ENCODE measurements at places on chromosomes 12 and 14.

- no peak for DNase-seq
Measured at GRCh38 chr12:87676731-87677130, 352.5 kb downstream of the C12orf50 start.

DNA sequence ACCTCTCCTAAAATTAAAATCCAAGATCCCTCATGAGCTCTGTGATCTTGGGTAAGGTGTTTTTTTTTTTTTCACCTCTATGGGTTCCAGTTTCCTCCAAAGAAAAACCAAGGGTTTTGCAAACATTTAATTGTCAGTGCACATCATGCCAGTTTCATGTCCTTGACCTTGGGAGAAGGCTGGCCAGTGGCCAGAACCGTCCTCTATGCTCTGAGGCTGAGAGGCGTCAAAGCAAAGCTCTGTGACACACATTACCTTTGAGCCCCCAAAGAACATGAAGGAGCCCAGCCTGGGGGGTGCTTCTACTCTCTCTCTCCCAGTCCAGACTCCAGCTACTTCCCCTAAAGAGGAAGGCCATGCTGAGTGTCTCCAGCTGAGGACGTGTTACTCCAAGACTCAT, 145.5 kb upstream of the TMEM132C start:
- DNase-seq = no peak

DNA sequence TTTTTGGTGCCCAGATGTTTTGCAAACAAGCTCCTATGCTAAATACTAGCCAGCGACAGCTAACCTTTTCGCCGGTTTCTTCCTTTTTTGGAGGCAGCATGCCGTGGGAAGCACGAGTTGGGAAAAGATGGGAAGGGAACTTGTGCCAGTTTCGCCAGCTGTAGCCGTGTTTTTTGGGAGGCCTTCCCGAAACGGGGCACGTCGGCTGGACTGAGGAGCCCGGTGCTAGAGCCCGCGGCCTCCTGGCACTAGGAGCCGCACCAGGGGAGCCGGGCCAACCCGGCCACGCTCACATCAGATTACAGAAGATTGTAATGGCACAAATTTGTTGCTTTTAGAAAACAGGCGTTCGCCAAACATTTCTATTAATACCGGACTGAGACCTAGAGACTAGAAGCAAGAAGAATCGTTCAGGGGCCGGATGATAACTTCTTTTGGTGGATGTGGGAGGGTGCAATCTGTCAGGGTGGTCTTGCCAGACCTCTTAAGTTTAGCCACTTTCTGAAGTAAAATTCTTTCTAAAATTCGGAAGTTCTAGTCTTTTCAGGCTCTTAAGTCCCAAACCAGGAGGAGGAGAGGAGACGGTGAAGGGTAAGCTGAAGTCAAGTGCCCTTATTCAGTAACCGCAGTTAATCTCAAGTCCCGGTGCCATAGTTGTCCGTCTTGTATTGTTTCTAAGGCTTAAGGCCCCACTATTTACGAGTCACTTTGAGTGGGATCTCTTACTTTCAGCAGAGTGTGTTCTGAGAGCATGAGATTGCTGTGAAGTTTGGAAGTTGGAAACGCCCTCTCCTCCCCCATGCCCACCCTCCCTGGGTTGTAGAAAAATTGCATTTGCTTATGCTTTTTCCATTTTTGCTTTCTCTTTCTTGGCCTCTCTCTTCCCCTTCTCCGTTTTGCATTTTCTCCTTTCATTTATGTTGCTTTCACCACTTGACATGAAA, 1.3 kb downstream of the RASSF3 start:
- no peak for DNase-seq

- DNase-seq = no peak
Measured at GRCh38 chr12:1828856-1829255, 8.5 kb downstream of the LRTM2 start.

- no peak for DNase-seq
Measured at GRCh38 chr12:24049728-24050127, 100.3 kb upstream of the SOX5 start.

- DNase-seq = no peak
Measured at GRCh38 chr12:66354291-66354690, 52.0 kb downstream of the HELB start.

GRCh38 chr14:43539210-43539609, 967.9 kb downstream of the FSCB start:
- no peak for DNase-seq

GRCh38 chr12:114512351-114512750, 106.4 kb upstream of the TBX5 start:
- DNase-seq = no peak

- DNase-seq = no peak
Measured at GRCh38 chr12:27732281-27732680, 21.6 kb downstream of the MRPS35 start.

GRCh38 chr12:57476162-57476992, 3.3 kb downstream of the ARHGAP9 start:
- peak; percentile 45 for DNase-seq

- no peak for DNase-seq
Measured at GRCh38 chr12:101564912-101565311, 29.9 kb upstream of the MYBPC1 start.

DNA sequence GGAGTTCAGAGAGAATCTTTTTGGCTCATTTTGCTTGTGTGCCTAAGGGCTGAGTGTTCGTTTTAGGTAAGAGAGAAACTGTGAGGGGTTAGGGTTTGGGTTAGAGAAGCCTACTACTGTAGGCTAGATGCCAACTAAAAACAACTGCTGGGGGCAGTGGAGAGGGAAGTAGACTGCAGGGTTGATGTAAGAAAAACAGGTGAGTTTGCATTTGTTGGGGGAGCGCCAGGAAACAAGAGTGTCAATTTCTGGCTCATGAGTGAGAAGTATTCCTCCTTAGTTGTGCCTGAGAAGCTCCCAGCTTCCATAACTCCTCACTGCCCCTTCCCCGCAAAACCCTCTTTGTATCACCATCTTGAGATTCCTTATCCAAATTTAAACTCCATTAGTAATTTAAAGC, 92.3 kb downstream of the DERA start:
- no peak for DNase-seq

DNA sequence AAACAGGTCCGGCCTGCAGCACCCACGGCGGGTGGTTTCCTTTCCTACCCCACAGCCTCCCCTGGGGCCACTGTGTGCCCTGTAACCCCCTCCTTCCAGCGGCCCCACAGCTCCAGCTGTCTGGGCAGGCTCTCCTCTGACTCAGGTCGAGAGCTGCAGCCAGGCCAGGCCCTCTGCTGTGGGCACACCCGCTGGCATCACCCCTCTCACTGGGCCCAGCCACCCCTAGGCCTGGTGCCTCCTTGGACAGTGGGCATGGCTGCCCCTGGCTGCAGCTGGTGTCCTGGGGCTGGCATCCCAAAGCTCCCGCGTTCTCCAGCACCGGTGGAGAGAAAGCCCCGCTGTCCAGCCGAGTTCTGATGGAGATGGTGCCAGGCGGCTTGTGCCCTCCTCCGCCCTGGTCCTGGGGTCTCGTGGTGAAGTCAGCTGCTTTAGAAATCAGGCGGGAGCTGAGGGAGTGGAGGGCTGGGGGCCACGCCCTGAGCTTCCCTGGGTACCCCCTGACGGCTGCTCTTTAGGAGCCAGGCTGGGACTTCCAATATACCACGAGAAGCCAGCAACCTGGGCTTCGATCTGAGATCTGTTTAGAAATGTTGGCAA, 114.9 kb downstream of the KIF26A start:
- no peak for DNase-seq

DNA sequence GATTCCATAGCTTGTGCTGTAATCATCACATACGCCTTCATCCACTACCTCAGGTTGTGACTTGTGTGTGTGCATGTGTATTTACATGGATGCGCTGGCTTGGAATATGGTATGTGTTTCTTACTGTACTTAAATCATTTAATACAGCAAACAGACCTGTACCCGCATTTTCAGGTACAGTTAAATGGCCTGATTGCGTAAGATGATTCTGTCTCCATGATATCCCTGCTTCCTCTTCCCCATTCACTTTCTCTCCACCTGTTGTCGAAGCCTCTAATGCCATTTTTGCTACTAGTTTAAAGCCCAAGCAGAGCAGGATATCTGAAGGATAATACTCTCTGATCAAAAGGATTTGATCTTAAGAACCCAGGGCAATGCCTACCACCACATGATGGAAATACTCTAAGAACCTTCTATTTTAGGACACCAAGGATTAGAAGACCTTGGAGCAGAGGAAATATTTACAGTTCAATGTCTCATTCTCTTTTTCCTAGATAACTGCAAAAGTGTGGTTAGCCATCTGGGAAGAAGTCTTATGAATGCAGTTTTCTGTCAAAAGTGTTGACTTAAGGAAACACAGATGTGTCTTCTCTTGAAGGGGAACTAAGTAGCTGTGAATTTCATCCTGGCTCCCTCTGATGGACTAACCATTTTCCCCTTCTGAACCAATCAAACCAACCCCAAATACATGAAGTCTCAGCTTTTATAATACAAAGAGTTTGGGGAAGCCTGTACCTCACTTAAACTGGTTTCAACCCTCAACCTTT, 78.7 kb downstream of the HELB start:
- no peak for DNase-seq

- no peak for DNase-seq
Measured at GRCh38 chr12:81872400-81872799, 113.2 kb upstream of the PPFIA2 start.

DNA sequence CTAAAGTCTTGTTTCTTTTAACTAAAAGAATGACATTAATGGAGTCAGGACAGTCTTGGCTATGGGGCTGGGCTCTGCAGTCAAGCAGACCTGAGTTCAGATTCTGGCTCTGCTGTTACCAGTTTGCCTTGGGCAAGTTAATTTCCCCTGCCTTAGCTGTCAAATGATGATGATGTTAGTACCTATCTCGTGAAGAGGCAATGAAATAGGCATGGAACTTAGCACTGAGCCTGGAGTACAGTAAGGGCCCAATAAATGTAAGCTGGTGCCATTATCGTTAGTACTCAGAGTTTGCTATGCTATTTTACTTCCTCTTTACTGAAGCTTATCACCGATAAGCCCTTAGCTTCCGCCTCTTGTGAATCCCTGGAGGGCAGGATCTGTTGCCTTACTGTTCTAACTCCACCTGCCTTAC, 8.5 kb downstream of the FBXW8 start:
- no peak for DNase-seq

- no peak for DNase-seq
Measured at GRCh38 chr14:21070610-21071224, 613 bp downstream of the ARHGEF40 start.

DNA sequence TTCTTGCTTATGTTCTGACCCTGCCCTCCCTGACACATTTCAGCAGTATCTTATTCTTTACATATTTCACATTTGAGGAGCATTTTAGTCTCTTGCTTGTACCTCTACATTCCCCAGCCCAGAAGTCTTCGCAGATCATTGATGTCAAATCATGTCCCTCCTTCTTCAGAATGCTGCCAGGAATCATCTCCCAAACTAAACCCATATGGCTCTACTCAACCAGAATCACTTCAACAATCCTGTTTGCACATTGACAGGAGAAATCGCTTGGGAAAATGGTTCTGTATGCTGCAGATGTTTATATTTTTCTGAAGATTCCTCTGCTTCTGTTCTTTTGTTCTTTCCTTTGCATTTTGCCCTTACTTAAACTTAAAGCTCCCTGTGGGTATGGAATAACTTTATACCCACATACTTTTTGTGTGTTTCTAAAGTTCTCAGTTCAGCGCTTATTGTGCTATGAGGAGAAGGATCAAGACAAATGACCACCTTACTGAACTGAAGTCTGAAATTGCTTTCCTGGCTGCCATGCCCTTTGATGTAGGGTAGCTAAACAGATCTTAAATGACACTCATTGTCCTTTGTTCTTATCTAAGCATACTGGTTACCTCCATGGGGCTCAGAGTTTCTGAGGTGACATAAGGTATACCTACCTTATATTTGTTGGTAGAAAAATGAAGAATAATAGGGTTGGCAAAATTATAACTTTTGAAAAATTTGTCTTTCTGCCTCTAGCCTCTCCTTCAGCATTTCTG, 134.6 kb downstream of the SLC25A21 start:
- DNase-seq = no peak

DNA sequence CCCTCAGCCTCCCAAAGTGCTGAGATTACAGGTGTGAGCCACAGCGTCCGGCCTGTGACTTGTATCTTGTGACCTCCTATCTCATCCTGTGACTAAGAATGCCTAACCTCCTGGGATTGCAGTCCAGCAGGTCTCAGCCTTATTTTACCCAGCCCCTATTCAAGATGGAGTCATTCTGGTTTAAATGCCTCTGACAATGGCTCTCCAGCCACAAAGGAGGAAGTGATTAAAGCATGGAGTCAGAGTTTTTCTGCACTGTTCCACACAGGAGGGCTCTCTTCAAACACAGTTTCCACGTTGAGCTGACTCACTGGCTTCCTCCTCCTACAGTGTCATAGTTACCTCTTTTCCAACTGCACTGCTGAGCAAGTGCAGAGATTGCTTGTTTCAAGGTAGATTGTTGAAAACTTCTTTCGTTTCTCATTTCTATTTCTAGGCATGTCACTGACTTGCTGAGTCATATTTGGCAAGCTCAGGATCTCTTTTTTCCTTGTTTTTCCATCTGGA, 383.8 kb downstream of the PCNX1 start:
- peak; percentile 19 for DNase-seq

DNA sequence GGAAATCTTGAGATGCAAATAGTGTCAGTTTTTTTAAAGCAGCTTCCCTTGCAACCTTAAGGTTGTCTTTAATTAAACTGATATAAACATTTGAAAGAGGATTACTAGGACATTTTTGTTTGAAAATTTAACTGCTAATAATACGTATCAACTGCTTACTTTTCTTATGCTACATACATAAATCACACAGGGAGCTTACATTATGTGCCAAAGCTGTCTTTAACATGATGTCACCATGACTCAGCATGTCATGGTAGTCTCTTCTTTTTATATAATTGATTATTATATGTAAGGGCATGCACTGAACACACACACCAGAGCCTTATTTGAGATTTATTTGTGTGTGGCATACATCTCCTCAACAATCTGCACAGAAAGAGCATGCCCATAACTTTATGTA, 63.0 kb upstream of the PTHLH start:
- DNase-seq = no peak

GRCh38 chr12:130799051-130799450, 40.0 kb downstream of the STX2 start:
- no peak for DNase-seq

DNA sequence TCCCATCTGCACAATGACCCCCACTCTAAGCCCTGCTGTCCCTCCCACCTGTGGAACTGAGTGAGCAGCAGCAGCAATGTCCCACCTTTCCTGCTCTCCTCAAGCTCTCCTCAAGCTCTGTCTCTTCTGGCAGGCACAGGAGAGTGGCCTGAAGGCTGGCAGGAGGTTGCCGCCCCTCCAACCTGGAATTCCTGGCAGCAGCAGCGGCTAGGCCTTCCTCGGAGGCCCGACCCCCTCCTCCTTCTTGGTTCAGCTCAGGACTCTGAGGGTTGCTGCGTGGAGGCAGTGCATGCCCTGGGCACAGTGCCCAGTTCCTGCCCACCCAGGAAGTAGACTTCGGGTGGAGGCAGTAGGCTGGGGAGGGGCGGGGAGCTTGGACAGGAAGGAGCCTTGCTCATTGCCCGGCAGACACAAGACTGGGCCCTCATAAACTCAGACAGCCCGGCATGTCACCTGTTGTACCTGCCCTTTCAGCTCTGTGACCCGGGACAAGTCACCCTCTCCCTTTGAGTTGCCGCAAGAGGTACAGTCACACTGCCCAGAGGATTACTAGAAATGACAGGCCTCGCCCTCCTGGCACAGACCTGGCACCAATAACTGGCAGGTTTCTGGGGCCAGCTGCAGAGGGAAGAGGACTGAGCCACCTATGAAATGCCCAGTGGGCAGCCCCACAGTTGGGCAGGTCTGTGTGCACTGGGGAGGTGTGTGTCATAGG, 2.1 kb upstream of the SERPINA1 start:
- DNase-seq = no peak
